ENCODE measurements at places on chromosomes 16 and 17. TPM values are rescaled to one million over a fixed set of nuclear protein-coding genes. Genes with fewer than 3 reads are reported as not detected.

DNA sequence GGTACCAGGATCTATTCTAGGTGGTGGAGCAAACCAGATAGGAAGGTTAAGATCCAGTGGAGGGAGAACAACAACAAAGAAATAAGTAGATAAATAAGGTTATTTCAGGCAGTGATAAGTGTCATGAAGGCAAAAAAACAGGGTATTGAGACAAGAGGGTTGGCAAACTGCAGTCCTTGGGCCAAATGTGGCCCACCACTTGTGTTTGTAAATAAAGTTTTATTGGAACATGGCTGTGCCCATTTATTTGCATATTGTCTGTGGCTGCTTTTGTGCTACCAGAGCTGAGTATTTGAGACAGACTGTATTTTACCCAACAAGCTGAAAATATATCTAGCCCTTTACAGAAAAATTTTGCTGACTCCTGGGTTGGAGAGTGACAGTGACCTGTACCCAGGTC lies 361.3 kb downstream of the XYLT1 start:
- no peaks in the 10 kb centered on the region for H3K27me3 ChIP-seq
- no peak overlapping the region for H3K4me3 ChIP-seq
- no peak for DNase-seq
- H3K36me3 ChIP-seq, result peaks cover 11% of the 10 kb centered on the region
- peaks cover 3% of the 10 kb centered on the region for H3K4me1 ChIP-seq

The AANAT gene
- 0.18 TPM for total RNA-seq

GRCh38 chr17:13538841-13539411 lies 62.8 kb downstream of the HS3ST3A1 start:
- H3K27ac ChIP-seq, result no peak overlapping the region
- H3K36me3 ChIP-seq, result no peaks in the 10 kb centered on the region
- DNase-seq, result no peak
- H3K27me3 ChIP-seq, result no peaks in the 10 kb centered on the region

- no peak for DNase-seq
- H3K4me1 ChIP-seq, result peaks cover 23% of the 10 kb centered on the region
- H3K4me3 ChIP-seq, result peak overlapping the region; percentile 45
- H3K27me3 ChIP-seq, result peaks cover 48% of the 10 kb centered on the region
- no peak overlapping the region for H3K27ac ChIP-seq
Measured at GRCh38 chr17:68197091-68197996, 50.5 kb upstream of the AMZ2 start.

GRCh38 chr16:4692460-4693295 lies 684 bp upstream of the NUDT16L1 start:
- H3K36me3 ChIP-seq, result peaks cover 20% of the 10 kb centered on the region
- H3K27me3 ChIP-seq, result no peaks in the 10 kb centered on the region
- H3K4me1 ChIP-seq, result peaks cover 10% of the 10 kb centered on the region
- peak overlapping the region; percentile 67 for H3K27ac ChIP-seq

The KRTAP1-5 gene
- not detected for total RNA-seq

GRCh38 chr16:5971106-5971505 lies 873.5 kb upstream of the EEF2KMT start:
- no peak for DNase-seq
- H3K4me1 ChIP-seq, result no peaks in the 10 kb centered on the region
- H3K4me3 ChIP-seq, result no peak overlapping the region
- no peak overlapping the region for H3K27ac ChIP-seq
- H3K27me3 ChIP-seq, result no peaks in the 10 kb centered on the region

The ITGAX gene
- 56.2 TPM for total RNA-seq

DNA sequence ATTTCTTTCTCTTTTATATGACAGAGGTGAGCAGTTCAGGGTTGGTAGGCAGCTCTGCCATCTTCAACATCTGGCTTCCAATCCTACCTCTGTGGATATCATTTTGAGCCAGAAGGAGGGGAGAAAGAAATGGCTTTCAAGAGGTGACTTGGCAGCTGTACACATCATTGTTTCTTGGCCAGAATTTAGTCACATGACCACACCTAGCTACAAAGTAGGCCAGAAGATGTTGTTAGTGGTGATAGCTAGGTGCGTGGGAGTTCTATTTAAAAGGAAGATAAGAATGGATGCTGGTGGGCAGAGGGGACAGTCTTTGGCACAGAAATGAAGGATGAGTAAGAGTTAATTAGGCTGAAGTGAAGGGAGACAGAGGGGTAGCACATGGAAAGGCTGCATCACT lies 29.2 kb upstream of the MPHOSPH6 start:
- DNase-seq, result no peak
- no peaks in the 10 kb centered on the region for H3K36me3 ChIP-seq
- no peak overlapping the region for H3K4me3 ChIP-seq
- H3K27me3 ChIP-seq, result peaks cover 4% of the 10 kb centered on the region
- H3K4me1 ChIP-seq, result peaks cover 13% of the 10 kb centered on the region
- no peak overlapping the region for H3K27ac ChIP-seq

The DNASE1L2 gene
- total RNA-seq, result 2.2 TPM

- H3K36me3 ChIP-seq, result peaks cover 81% of the 10 kb centered on the region
- DNase-seq, result no peak
- H3K27me3 ChIP-seq, result no peaks in the 10 kb centered on the region
- no peak overlapping the region for H3K27ac ChIP-seq
Measured at GRCh38 chr17:21007646-21008045, 35.2 kb downstream of the USP22 start.

GRCh38 chr17:61201211-61201610 lies 198.4 kb upstream of the TBX2 start:
- H3K27ac ChIP-seq, result no peak overlapping the region
- no peak for DNase-seq
- peaks cover 2% of the 10 kb centered on the region for H3K4me1 ChIP-seq
- no peak overlapping the region for H3K4me3 ChIP-seq

The STXBP4 gene
- 7.6 TPM for total RNA-seq

DNA sequence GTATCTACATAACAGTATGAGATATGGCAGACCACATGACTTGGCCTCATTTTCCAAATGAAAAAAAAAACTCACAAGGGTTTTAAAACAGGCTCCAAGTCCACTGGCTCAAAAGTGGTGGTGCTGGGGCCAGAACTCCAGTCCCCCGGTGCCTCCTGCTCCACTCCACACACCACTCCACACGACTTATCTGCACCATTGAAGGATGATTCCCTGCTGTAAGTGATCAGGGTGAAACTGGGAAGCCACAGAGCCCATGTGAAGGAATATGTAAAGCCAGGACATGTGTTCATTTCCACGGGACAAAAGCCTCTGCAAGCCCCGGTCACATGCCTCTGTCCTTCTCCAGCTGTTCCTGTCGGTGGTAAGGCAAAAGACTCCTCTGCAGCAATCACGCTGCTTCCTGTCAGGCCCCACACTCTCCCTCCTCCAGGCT lies 97.2 kb downstream of the ZNF18 start:
- DNase-seq, result no peak
- no peak overlapping the region for H3K27ac ChIP-seq
- no peak overlapping the region for H3K4me3 ChIP-seq
- H3K36me3 ChIP-seq, result no peaks in the 10 kb centered on the region

DNA sequence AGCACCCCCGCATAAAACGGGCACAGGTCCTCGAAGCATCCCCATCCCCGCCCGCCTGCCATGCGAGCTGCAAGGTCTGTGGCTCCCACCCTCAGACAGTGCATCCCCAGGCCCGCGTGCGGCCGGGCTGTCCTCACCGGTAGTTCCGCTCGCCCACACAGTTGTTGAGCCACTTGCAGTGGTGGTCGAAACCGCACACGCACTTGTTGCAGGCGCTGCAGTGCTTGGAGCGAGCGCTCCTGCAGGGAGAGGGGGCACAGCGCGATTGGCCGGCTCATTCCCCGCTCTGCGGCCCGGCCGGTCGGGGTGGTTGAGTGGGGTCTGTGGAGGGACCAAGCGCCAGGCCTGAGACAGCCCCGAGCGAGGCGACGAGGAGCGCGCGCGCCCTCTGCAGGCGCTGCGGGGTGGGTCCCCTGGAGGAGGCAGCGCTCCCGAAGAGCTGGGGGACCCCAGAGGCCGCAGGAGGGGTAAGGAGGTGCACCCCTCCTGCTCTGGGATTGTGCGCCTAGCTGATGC lies 6.0 kb upstream of the TPPP3 start:
- H3K4me1 ChIP-seq, result peaks cover under 1% of the 10 kb centered on the region
- DNase-seq, result peak; percentile 36
- no peaks in the 10 kb centered on the region for H3K36me3 ChIP-seq
- no peak overlapping the region for H3K4me3 ChIP-seq
- peaks cover 21% of the 10 kb centered on the region for H3K27me3 ChIP-seq
- no peak overlapping the region for H3K27ac ChIP-seq

The FOXK2 gene
- total RNA-seq, result 95.2 TPM

DNA sequence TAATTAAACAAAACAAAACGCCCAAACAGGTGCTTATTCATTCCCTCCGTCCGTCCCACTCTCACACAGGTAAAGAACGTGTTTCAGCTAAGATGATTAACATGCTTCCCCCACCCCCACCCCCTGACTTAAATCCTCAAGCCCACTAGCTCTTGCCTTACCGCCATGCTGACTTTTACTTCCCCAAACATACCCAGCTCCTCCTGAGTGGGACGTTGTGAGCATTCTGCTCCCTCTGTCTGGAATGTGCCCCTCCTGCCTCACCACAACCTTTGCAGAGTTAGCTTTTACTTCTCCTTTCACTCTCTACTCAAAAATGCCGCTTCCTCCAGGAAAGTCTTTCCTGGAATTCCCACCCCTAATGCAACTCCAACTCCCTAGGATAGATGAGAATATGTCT lies 774.0 kb upstream of the RBFOX1 start:
- H3K4me3 ChIP-seq, result no peak overlapping the region
- no peaks in the 10 kb centered on the region for H3K36me3 ChIP-seq
- H3K27ac ChIP-seq, result no peak overlapping the region
- no peaks in the 10 kb centered on the region for H3K4me1 ChIP-seq
- DNase-seq, result no peak
- H3K27me3 ChIP-seq, result no peaks in the 10 kb centered on the region

DNA sequence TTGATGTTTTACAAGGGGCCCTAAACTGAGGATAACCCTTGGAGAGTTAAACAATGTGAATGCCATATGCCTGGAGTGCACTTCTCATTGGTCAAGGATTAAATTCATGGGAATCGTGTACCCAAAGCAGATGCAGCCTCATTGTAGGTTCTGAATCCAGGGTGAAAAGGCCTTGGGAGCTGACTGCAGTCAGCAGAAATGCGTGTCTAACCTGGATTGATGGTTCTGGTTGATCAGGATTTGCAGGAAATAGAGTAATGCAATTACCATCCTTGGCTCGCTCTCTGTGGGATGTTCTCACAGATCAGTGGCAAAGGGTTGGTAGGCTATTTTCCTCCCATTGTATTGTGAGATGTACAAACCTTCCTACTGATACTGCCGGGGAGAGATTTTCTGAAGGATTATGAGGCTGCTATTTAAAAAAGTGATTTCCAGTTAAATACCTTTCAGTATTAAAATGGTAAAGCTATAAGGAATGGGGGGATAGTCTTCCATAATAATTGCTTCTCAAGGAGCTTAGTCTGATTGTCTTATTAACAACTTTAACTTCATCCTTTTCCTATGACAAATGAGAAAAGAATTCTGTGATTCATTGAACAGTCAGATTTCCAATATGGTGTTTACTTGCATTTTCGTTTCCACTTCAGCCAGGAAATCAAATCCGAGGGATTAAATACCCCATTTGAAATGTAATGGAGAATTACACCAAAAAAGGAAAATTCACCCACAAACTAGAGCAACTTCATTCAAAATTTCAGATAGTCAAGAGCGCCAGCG lies 1028.1 kb upstream of the EEF2KMT start:
- no peaks in the 10 kb centered on the region for H3K36me3 ChIP-seq
- no peaks in the 10 kb centered on the region for H3K27me3 ChIP-seq
- no peak overlapping the region for H3K27ac ChIP-seq
- no peaks in the 10 kb centered on the region for H3K4me1 ChIP-seq
- H3K4me3 ChIP-seq, result no peak overlapping the region

The TMEM204 gene
- total RNA-seq, result 17.2 TPM

The NPTX1 gene
- 5.2 TPM for total RNA-seq

The CCL4L2 gene
- 1.3 TPM for total RNA-seq

- H3K36me3 ChIP-seq, result peaks cover 51% of the 10 kb centered on the region
- H3K27me3 ChIP-seq, result no peaks in the 10 kb centered on the region
- H3K4me1 ChIP-seq, result peaks cover 28% of the 10 kb centered on the region
- H3K4me3 ChIP-seq, result peak overlapping the region; percentile 26
- H3K27ac ChIP-seq, result no peak overlapping the region
Measured at GRCh38 chr17:63838631-63839171, 3.8 kb downstream of the SMARCD2 start.

The ASPHD1 gene
- 2.2 TPM for total RNA-seq

DNA sequence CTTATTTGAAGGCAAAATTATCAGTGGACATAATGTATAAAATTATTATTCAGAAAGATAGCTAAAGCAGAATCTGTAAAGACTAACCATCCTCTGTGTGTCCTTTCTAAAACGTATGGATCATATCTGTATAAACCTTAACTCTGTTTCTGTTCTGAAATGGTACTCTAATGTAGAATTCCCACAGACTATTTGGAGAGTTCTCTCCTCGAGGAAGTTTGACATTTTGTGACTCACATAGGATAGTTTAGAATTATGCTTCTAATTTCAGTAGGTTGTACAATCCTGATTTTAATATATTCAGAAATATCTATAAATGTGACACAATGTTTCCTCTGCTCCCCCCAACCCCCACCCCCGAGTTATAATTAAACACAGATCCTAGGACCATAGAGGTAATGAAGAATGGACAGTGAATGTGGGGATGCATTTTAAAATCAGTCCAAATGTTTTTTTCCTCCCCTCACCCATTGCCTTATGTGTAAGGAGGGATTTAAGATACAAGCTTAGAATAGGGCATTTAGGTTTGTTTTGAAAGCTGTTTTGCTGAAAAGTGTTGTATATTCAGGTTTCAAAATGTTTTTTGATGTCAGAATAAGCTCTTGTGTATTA lies 66.8 kb downstream of the BCAS3 start:
- no peak overlapping the region for H3K27ac ChIP-seq
- H3K36me3 ChIP-seq, result no peaks in the 10 kb centered on the region
- no peaks in the 10 kb centered on the region for H3K4me1 ChIP-seq

- peaks cover 3% of the 10 kb centered on the region for H3K4me1 ChIP-seq
- DNase-seq, result no peak
- no peaks in the 10 kb centered on the region for H3K27me3 ChIP-seq
- H3K36me3 ChIP-seq, result peaks cover 7% of the 10 kb centered on the region
- H3K4me3 ChIP-seq, result no peak overlapping the region
Measured at GRCh38 chr16:17104654-17105053, 366.1 kb downstream of the XYLT1 start.

The ABCC11 gene
- 0.09 TPM for total RNA-seq

The BCL6B gene
- 1.0 TPM for total RNA-seq

The KCNH4 gene
- total RNA-seq, result 0.64 TPM

The CACNG3 gene
- not detected for total RNA-seq

DNA sequence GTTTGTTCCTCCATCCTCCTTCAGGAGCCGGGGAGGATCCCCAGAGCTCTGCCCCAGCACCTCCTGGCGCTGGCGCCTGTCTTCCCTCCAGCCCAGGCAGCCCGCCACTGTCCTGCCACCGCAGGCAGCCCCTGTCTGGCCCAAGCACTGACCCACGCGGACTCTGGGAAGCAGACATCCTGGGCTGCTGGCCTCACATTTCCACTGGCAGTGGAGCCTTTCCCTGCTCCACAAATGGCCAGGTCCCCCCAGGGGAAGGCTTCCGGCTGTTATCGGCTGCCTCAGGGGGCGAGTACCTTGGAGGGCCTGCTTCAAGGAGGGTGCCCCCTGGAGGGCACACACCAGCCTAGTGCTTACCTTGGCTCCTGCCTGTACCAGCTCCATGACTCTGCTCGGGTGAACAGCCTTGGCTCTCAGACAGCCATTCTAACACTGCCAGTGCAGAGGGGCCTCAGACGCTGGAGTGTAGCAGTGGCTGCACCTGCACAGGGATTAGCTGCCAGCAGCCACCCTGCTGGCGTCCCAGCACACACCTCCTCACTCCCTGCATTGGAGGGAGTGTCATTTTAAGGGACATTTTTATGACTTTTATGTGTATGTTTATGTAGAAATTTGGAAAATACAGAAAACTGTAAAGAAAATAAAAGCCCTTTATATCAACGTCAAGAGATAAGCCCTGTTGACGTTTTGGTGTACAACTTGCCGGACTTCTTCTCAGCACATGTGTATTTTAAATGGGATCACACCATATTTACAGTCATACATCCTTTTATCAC lies 21.0 kb downstream of the ACE start:
- H3K27ac ChIP-seq, result no peak overlapping the region
- no peaks in the 10 kb centered on the region for H3K36me3 ChIP-seq
- peaks cover 13% of the 10 kb centered on the region for H3K27me3 ChIP-seq
- no peak for DNase-seq
- H3K4me1 ChIP-seq, result no peaks in the 10 kb centered on the region
